ENCODE measurements at places on chromosomes 3 and 15.

DNA sequence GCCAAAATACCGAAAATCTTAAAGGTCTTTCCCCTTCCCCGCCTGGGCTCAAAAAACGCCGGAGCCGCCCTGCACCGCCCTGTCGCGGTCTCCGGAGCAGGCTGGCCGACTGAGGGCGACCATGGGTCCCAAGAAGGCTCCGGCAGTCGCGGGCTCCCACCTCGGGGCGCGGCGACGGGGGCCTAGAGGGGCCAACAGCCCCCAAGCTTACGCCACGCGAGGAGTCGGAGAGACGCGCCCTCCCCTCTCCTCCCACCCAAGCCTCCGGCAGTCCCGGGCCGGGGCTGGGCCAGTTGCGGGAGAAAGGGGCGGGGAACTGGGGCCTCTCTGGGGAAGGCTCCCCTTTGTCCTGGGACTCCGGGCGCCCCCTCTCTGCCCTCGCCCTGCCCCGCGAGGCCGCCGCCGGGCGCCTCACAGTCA, 69.2 kb downstream of the GOLGA8B start:
- peak; percentile 34 for DNase-seq

DNA sequence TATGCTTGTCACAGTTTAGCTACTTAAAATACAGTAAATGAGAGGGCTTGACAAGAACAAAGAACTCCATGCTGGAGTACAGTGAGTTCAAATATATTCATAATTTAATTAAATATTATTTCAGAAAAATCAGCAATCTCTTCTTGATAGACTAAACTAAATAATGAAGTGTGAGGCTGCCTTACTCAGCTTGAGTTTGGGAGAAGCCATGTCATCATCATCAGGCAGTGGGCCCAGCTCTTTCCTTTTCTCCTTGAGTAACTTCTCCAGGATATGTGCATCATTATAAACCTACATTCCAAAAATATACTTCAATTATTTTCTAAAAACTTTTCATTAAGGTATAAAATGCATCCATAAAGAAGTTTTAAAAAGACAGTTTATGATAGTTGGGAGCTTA, 70.5 kb downstream of the PBRM1 start:
- no peak for DNase-seq

- no peak for DNase-seq
Measured at GRCh38 chr3:173191611-173192010, 50.6 kb upstream of the SPATA16 start.

- no peak for DNase-seq
Measured at GRCh38 chr3:102715030-102715697, 280.3 kb downstream of the ZPLD1 start.

DNA sequence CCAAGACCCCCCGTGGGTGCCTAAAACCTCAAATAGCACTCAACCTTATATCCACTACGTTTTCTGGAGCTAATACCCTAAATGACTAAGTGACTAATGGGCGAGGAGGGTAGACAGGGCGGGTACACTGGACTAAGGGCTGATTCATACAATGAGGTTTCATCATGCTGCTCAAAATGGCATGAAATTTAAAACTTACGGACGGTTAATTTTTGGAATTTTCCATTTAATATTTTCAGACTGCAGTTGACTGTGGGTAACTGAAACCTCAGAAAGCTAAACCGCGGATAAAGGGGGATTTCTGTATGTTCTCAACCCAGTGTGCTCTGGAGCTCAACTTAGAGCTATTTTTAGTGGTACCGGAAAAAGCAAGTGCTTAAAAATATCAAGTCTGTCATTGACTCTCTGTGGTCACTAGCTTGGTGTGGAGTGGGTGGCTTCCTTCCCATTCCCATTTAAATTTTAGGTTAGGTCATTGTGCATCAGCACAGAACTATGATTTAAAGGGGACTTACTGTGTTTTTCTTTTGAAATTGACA, 72.9 kb downstream of the LRRC28 start:
- DNase-seq: no peak

- no peak for DNase-seq
Measured at GRCh38 chr3:43699864-43700263, 9.1 kb downstream of the ABHD5 start.

DNA sequence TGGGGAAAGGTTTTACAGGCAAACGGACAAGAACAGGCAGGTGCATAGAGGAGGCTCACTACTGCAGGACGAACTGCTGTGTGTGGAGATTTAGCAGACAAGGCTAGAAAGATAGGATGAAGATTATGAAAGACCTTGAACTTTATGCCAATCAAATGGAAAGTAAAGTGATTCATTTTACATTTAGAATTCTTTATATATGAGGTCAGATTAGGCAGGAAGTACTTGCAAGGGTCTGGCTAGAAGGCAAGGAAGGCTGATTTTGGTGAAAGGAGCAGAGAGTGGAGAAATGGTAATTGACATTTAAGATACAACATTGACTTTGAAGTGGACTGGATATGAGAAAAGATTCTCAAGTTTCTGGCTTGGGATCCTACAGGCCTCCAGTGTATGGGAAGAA, 33.6 kb downstream of the PLSCR4 start:
- DNase-seq: no peak

GRCh38 chr3:142866841-142867631, 21.8 kb downstream of the PCOLCE2 start:
- DNase-seq: no peak

DNA sequence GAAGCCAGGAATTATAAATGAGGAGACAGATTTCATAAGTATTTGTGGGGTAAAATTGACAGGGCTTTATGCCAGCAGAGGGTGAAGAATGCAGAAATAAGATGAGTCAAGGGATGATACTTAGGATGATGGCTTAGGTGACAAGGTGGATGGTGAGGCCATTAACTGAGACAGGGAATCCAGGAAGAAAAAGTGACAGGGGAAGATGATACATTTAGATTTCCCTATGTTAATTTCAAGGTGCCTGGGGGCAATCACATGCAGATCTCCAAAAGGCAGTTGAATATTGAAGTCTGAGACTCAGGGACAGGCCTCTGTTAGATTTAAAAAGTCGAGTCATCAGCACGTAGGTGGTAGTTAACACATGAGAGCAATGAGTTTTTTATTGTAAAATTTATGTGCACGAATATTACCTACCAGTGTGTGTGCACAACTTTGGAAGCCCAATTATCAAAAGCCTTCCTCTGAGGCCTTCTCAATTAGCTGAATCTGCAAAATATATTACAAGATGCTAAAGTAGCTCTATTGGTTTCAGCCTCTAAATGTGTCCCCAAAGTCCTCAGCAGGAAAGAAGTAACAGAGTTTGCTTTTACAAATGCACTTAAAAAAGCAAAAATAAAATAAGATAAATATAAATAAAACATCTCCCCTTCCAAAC, 67.9 kb upstream of the CHL1 start:
- no peak for DNase-seq

- no peak for DNase-seq
Measured at GRCh38 chr3:172388412-172389078, 59.7 kb downstream of the GHSR start.

GRCh38 chr15:45799508-45799907, 164.7 kb downstream of the SQOR start:
- DNase-seq: no peak

GRCh38 chr3:98963546-98963945, 62.1 kb upstream of the DCBLD2 start:
- DNase-seq: no peak

GRCh38 chr15:84840255-84840654, 23.1 kb downstream of the ALPK3 start:
- no peak for DNase-seq

- no peak for DNase-seq
Measured at GRCh38 chr3:9324944-9325343, 37.9 kb upstream of the THUMPD3 start.

- DNase-seq: no peak
Measured at GRCh38 chr3:108410531-108410984, 99.8 kb downstream of the MYH15 start.

DNA sequence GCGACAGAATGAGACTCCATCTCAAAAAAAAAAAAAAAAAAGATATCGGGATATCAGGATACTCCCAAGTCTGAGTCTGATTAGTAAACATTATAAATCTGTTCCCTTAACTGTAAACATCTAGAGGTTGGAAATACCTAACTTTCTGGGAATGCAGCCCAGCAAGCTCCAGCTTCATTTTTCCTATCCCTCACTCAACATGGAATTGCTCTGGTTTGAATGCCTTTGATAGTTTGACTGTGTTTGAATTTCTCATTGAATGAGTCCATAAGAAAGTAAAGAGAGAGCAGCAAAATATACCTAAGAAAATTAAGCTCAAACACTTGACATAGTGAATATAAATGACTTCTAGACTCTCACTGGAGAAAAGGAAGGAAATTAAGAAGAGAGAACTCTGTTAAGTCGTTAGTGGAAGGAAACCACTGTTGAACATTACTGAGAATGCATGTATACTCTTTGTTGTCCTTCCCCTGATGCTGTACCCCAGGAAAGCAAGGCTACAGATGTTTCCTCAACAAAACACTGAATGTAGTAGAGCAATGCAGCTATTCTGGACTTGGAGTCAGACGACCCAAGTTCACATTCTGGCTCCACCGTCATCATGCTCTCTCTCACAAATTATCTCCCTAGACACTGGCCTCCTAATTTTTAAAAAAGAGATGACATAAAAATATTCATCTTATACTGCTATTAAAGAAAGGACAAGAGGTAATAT, 62.4 kb downstream of the CD200 start:
- no peak for DNase-seq

- DNase-seq: no peak
Measured at GRCh38 chr3:196662711-196663571, 23.4 kb downstream of the NRROS start.

DNA sequence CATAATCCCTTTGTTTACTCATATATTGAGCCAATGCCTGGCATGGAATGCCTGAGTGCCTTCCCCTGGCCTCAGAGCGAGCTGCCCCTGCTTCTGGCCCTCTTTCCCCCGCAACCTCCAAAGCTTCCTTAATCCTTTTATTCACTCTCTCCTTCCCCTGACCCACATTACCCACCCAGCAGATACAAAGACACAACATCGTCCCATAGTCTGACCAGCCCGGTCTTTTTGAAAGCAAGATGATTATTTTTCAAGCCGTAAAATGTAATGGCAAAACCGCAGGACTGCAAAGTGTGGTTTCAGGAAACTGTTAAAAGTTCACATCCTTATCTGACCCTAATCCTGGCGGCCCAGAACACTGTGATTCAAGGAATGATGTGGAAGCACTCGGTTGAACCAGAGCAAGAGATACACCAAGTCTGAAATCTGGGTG, 78.4 kb upstream of the LRTM1 start:
- DNase-seq: no peak

DNA sequence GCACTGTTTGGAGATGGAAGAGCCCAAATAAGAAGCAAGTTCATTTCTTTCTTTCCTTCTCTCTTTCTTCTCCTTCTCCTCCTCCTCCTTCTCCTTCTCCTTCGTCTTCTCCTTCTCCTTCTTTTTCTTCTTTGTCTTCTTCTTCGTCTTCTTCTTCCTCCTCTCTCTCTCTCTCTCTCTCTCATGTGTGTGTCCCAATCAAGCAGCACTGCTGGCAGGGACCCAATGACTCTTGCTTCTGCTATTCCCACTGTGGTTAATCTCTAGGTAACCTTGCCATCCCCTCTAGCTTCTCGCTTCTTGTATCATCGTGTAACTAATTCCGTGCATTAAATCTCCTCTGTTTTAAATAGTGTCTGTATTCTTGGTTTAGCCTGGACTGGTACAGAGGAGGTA, 26.1 kb upstream of the ZNF280D start:
- DNase-seq: no peak

GRCh38 chr3:148750296-148750695, 52.6 kb downstream of the AGTR1 start:
- no peak for DNase-seq

- DNase-seq: no peak
Measured at GRCh38 chr3:50327129-50327528, 894 bp downstream of the TUSC2 start.

DNA sequence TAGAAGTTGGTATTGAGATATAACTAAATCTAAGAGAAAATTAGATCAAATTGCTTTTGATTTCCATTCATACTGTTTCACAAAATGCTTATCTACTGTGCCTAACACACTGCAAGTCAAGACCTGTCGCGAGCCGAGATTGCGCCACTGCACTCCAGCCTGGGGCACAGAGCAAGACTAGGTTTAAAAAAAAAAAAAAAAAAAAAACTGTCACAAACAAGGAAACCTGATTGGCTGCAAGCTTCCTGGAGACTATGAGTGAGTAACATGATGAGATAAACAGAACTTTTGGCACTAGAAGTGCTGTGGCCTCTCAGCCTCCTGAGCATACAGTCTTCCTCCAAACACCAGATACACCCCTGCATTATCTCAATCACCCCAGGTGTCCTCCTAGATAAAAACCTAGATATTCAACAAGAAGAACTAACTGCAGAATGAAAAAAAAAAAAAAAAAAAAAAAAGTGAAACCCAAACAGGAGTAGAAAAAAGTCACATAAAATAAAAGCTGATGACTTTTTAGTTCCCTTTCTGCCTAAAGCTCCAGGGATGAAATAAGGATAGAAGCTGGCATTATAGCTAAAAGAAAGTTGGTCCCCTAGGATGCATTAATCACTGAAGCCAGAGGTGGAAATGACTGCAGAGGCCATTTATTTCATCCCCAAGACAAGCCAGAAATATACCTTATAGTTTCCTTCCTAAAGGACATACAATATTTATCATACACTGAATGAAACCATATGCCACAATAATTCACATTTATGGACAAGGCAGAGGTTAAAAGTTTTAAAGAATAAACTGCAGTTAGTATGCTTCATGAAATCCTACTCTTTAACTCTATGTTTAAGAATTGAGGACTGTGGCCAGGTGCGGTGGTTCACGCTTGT, 82.4 kb downstream of the P3H2 start:
- DNase-seq: no peak

- no peak for DNase-seq
Measured at GRCh38 chr15:48945386-48945785, 18.3 kb downstream of the SHC4 start.

GRCh38 chr3:46966811-46967210, 9.7 kb downstream of the CCDC12 start:
- DNase-seq: no peak

GRCh38 chr15:61681676-61682075, 378.6 kb downstream of the VPS13C start:
- DNase-seq: no peak

DNA sequence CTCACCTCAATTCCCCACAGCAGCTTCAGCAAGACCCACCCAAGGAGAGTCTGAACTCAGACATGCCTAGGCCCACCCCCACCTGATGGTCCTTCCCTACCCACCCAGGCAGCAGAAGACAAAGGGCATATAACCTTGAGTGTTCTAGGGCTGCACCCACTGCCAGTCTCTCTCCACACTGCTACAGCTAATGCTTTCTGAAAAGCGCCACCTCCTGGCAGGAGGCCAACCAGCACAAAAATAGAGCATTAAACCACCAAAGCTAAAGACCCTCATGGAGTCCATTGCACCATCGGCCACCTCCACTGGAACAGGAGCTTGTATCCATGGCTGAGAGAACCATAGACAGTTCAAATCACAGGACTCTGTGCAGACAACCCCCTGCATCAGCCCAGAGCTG, 11.3 kb upstream of the RPL39L start:
- DNase-seq: no peak

DNA sequence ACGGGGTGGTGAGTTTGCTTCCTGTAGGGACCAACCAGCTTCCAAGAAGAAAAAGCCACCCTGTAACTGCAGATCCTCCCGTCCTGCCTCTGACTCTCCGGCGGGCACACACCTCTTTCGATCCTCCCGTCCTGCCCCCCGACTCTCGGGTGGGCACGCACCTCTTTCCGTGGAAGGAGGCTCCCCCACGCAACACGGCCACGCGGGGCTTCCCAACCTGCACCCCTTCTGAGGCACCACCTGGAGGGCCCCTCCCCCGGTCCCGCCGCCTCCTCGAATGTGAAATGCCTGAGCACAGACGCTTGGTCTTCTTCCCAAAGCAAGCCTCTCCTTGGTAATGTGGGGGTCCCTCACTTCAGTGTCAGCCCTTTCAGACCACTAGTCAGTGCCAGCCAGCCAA, 7.3 kb downstream of the ADAMTS17 start:
- no peak for DNase-seq
